A673 (cell line): ENCODE measurements at places on chromosomes 16 and 17.
A peak's percentile ranks its signal among the peaks of the same experiment; 100 is the strongest.

- DNase-seq, result no peak
Measured at GRCh38 chr16:84069540-84069939, 26.9 kb upstream of the SLC38A8 start.

DNA sequence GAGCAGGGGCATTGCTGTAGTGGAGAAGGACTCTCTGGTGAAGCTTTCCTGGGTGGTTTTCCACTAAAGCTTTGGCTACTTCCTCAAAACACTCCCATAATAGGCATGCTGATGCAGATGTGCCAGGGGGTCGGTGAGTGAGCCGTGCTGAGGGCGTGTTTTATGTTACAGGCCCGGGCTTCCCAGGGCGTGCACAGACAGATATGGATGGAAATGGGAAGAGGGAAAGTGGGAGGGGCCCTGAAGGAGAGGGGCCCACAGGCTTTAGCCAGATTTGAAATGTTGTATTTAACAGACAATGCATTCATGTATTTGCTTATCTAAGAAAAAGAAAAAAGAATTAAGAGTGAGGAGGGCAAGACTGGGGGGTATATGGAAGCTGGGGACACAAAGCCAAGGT lies 56.3 kb downstream of the IL21R start:
- DNase-seq, result no peak

GRCh38 chr17:37570527-37571093 lies 38.6 kb downstream of the SYNRG start:
- DNase-seq, result peak; percentile 4

DNA sequence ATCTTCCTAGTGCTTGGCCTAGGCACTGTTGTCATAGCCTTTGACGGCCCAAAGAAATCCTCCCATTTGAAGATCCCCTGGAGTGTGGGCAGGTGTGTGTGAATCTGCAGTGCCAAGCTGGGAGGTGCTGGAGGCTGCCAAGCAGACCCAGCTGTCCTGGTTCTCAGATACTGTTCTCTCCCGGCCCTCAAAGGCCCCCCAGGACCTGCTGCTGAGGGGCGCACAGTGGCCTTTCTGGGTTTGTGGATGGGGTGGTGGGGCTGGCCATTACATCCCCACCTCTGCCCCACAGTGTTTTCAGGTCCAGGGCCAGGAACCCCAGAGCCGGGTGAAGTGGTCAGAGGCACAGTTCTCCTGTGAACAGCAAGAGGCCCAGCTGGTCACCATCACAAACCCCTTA lies 60.5 kb downstream of the MRC2 start:
- no peak for DNase-seq
